Urinary bladder (tissue), 4 donors: ENCODE measurements at places on chromosomes 2 and 18.

- DNase-seq: no peak
Observed at GRCh38 chr2:80852079-80852807, 547.7 kb upstream of the LRRTM1 start.

DNA sequence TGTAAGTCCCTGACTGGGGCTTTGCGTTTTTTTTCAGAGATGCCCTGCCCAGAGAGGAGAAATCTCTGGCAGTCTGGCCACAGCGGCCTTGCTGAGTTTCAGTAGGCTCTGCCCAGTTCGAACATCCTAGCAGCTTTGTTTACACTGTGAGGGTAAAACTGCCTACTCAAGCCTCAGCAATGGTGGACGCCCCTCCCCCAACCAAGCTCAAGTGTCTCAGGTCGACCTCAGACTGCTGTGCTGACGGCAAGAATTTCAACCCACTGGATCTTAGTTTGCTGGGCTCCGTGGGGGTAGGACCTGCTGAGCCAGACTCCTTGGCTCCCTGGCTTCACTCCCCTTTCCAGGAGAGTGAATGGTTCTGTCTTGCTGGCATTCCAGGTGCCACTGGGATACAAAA, 31.7 kb downstream of the L3MBTL4 start:
- no peak for DNase-seq

DNA sequence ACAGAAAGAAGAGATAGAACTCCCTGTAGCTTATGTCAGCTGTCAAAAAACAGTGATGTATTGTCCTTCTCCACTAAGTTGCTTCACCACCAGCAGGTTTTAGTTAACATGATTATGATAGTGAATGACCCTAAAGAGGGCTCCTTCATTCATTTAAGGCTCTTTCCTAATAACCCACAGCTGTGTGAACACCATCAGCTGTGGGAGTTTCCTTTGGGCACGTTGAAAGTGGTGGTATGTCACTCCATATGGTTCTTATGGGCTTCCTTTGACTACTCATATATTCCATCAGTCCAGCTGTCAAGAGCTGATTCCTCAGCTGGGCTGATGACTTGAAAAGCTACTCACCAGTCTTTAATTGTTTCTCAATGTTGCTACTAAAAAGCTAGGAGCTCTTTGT, 210.3 kb downstream of the UBE2E3 start:
- DNase-seq: no peak

DNA sequence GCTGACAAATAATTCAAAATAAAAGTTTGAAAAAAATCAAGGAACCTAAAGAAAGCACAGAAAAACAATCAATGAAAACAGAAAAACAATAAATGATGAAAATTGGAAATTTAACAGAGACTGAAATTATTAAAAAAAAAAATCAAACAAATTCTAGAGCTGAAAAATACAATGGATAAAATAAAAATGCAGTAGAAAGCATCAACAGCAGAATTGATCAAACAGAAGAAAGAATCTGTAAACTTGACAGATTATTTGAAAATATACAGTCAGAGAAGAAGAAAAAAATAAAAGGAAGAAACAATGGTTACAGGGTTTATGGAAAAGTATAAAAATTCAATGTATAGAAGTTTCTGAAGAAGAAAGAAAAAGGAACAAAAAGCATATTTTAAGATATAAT, 16.2 kb downstream of the SERPINB4 start:
- DNase-seq: no peak

GRCh38 chr2:71498261-71498701, 44.9 kb downstream of the DYSF start:
- DNase-seq: no peak

GRCh38 chr2:15331787-15332186, 229.3 kb downstream of the NBAS start:
- no peak for DNase-seq
